Activated naive CD4-positive, alpha-beta T cell treated with anti-CD3 and anti-CD28 coated beads for 36 hours (primary cell): ENCODE measurements at places on chromosomes 6 and 20.

- no peak overlapping the region for H3K27ac ChIP-seq
- H3K4me1 ChIP-seq, result peaks cover 11% of the 10 kb centered on the region
- H3K27me3 ChIP-seq, result no peaks in the 10 kb centered on the region
- no peak for DNase-seq
Measured at GRCh38 chr6:13398069-13398381, 69.7 kb upstream of the TBC1D7 start.

- no peak overlapping the region for H3K4me3 ChIP-seq
- H3K27me3 ChIP-seq, result no peaks in the 10 kb centered on the region
- DNase-seq, result no peak
- peaks cover 21% of the 10 kb centered on the region for H3K36me3 ChIP-seq
Measured at GRCh38 chr6:2108700-2109306, 136.6 kb downstream of the GMDS start.

DNA sequence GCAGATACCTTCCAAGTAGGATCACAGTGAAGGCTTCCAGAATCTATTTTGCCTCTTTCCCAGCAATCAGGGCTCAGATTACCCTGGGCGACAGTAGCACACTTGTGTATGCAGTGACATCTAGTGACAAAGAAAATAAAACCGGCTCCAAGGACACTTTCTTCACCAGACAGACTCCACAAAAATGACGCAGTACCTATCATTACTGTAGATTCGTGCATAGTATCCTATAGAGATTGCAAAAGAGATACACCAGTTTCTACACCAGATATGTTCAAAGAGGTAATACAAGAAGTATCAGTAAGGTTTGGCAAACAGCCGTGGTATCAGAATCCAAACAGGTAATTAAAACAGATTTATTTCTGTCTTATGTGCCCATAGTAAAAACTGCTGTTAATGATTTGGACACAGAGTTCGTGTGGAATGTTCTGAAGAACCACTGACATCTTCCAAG, 600.4 kb upstream of the JAG1 start:
- H3K36me3 ChIP-seq, result no peaks in the 10 kb centered on the region
- no peak overlapping the region for H3K27ac ChIP-seq
- H3K27me3 ChIP-seq, result no peaks in the 10 kb centered on the region
- no peaks in the 10 kb centered on the region for H3K4me1 ChIP-seq
- no peak for DNase-seq

DNA sequence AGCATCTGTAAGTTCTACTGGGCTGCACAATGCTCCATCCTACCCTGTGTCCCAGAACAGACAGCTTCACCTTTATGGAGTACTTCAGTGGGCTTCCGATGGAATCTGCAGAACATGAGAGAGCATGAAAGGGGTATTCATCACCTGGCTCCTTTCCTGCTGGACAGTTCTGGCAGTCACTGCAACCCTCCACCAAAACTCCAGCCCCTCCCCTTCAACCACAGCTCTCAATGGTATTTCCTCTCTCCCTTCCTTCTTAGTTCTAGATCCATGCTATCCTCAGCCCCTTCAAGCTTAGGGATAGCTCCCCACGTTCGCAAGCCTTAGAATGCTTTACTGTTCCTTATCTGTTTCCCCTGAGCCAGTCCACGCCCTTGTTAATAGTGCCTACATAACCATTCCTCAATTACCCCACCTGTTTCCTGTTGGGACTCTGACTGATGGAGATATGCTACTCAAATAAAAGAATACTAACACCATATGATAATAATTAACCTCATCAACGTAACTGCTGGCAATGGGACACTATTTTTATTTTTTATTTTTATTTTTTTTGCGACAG, 26.8 kb downstream of the TRAM2 start:
- no peak for DNase-seq
- H3K36me3 ChIP-seq, result peaks cover 2% of the 10 kb centered on the region
- no peaks in the 10 kb centered on the region for H3K27me3 ChIP-seq
- no peak overlapping the region for H3K4me3 ChIP-seq
- peaks cover 10% of the 10 kb centered on the region for H3K4me1 ChIP-seq

GRCh38 chr6:145206247-145206907, 528.9 kb downstream of the EPM2A start:
- no peaks in the 10 kb centered on the region for H3K36me3 ChIP-seq
- no peak overlapping the region for H3K4me3 ChIP-seq
- peaks cover 9% of the 10 kb centered on the region for H3K27me3 ChIP-seq

GRCh38 chr6:65148839-65149238, 558.2 kb downstream of the EYS start:
- H3K36me3 ChIP-seq, result no peaks in the 10 kb centered on the region
- DNase-seq, result no peak
- H3K4me3 ChIP-seq, result no peak overlapping the region
- H3K27ac ChIP-seq, result no peak overlapping the region
- H3K4me1 ChIP-seq, result no peaks in the 10 kb centered on the region

- no peak overlapping the region for H3K4me3 ChIP-seq
- peaks cover 48% of the 10 kb centered on the region for H3K36me3 ChIP-seq
- peaks cover 75% of the 10 kb centered on the region for H3K4me1 ChIP-seq
- no peaks in the 10 kb centered on the region for H3K27me3 ChIP-seq
Measured at GRCh38 chr6:89950446-89950845, 56.2 kb downstream of the GJA10 start.

DNA sequence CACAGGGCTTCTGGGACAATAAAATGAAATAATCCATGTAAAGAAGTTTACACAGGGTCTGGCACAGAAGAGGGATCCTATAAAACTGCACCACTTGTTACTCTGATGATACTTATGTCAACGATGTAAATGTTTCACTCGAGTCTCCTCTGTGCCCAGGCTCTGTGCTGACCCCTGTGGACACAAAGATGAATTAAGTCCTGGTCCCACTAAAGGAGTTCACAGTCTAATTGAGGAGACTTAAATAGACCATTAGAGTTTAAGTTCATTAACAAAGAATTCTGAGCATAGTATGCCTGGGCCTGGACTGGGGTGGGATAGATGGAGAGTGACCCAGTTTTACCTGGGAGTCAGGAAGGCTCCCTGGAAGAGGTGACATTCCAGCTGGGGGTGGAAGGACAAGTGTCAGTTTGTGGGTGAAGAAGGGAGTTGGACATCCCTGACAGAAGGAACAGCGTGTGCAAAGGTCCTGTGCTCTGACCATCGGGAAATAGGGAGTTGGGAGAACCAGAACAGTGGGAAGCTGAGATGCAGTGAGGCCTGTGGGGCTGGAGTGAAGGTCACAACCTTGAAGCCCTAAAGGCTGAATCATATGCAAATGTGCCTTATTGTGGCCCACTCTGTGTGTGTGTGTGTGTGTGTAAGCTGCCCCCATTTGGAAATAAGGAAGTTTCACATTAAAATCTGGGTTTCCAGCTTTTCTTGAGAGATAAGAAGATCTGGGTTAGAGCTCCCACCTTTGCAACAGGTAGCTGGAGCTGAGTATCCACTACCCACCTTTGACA, 1.1 kb downstream of the OCSTAMP start:
- no peak for DNase-seq
- H3K4me1 ChIP-seq, result peaks cover 22% of the 10 kb centered on the region
- peaks cover 3% of the 10 kb centered on the region for H3K27me3 ChIP-seq
- H3K27ac ChIP-seq, result no peak overlapping the region

DNA sequence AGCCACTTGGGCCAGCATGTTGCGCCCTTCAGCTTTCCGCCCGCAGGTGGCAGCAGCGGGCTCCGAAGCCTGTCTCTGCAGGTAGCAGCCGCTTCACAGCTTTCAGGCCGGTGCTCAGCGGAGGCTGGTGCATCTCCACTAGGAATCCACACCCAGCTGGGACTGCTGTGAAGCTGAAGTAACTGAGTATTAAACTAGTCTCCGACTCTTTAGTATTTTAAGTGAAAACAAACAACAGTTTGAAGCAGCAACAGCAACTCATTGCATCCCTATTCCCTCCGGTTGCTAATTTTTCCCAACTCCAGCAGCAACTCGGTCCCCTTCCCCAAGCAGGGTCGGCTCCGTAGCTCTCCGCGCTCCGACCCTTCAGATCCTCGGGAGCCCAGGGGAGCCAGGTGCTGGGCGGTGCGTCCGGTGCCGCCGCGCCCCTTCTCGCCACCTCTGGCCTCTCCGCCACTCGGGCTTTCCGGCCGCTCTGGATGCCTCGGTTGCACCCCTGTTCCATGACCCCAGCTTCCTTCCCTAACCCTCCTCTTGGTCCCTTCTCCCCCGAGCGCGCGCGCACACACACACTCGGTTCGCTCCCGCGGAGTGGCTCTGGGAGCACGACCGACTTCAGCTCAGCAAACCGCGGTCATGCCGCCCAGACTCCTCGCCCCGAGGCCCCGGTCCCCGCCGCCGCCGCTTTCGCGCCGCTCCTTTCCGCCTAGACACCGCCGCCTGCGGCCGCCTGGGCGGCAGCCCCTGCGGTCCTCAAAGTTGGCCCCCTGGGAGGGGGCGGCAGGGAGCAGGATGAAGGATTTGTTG, 765 bp upstream of the NKAIN2 start:
- peaks cover 43% of the 10 kb centered on the region for H3K27me3 ChIP-seq
- H3K27ac ChIP-seq, result no peak overlapping the region
- peak overlapping the region; percentile 51 for H3K4me3 ChIP-seq

DNA sequence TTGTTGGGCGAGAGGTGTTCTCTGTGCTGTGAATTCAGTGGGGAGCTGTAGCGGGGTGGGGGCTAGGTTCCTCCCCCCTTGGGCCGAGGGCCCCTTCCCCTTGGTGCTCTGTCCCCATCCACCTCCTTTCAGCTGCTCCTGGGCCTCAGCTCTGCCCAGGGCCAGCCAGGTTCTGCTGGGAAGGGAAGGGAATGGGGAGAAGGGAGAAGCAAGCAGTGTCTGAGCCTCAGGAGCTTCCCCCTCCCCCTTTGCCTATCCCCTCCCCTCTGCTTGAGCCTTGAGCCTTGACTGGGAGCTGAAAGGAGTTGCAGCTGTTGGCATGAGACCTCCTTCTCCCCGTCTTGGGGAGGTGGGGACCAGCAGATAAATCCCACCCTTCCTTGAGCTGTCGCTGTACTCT, 576 bp upstream of the RRP36 start:
- peak overlapping the region; percentile 75 for H3K27ac ChIP-seq
- peak overlapping the region; percentile 75 for H3K4me3 ChIP-seq
- no peak for DNase-seq
- H3K27me3 ChIP-seq, result no peaks in the 10 kb centered on the region

DNA sequence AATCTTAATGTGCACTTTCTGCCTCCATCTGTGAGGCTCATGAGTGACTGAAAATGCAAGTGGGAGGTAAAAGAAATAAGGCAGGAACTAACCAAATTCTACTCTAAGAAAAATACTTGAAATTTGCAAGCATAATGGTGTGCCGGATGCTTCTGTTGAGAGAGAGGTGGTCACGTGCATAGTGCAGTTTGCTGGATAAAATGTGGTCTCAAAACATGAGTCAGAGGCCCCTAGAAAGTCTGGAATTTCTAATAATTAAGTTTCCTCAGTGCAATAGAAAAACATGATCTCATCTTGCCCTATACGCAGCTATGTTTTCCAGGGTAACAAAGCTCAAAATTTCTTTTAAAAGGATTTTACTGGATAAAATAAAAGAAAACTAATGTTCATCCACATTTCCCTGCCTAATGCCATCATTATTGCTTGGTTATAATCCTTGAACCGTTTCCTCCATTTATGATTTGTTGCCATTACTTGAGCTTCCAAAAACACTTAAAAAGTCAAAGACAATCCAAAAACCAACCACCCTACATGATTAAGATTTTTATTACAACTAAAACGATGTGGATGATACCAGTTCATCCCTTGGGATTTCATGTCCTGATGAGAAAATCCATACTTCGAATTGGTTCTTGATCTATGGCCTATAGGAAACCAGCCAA, 351.7 kb upstream of the ARID1B start:
- no peak for DNase-seq
- H3K4me1 ChIP-seq, result peaks cover 25% of the 10 kb centered on the region
- H3K27ac ChIP-seq, result no peak overlapping the region
- H3K27me3 ChIP-seq, result no peaks in the 10 kb centered on the region
- no peak overlapping the region for H3K4me3 ChIP-seq
- no peaks in the 10 kb centered on the region for H3K36me3 ChIP-seq

- peaks cover 12% of the 10 kb centered on the region for H3K36me3 ChIP-seq
- no peak overlapping the region for H3K4me3 ChIP-seq
- DNase-seq, result no peak
- no peaks in the 10 kb centered on the region for H3K27me3 ChIP-seq
Measured at GRCh38 chr6:131049608-131050007, 13.4 kb downstream of the EPB41L2 start.

DNA sequence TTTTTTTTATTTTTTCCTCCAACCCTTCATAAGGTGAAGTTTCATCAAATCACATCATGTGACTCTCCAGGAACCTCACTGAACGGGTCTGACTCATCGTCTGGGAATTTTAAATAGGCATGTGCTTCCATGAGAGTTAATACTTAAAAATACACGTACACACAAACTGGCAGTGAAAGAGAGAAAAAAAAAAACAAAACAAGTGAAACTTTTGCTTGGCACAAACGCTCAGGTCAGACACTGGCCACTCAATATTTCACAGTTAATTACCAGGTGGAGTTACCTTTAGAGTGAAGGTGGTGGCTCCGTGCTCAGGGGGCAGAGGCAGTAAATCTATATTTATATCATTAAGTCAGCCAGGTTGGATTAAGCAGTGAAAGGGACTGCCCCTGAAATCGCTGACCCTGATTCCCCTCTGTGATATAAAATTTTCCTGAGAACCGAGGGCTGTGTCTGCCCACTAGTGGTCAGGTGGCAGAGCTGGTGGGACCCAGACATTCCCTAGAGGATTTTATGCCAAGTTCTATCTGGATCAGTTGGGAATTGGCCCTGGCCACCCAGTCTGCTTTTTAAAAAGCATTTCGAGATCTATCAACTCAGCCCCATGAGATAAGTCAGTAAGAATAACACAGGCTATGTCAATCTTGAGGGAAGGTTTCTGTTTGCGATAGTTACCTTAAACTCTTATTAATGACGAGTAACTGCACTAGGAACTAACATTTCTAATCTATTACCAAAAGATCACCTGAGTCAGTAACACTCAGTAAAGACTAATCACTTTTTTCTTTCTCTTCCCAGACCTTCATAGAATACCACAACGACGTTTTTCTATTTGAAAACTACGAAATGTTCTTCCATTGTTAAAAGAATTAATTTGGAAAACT, 259.1 kb downstream of the HDGFL1 start:
- no peaks in the 10 kb centered on the region for H3K36me3 ChIP-seq
- H3K4me1 ChIP-seq, result no peaks in the 10 kb centered on the region
- no peak overlapping the region for H3K4me3 ChIP-seq
- H3K27ac ChIP-seq, result no peak overlapping the region
- no peaks in the 10 kb centered on the region for H3K27me3 ChIP-seq

- no peaks in the 10 kb centered on the region for H3K4me1 ChIP-seq
- peaks cover 3% of the 10 kb centered on the region for H3K36me3 ChIP-seq
- H3K27me3 ChIP-seq, result peaks cover 24% of the 10 kb centered on the region
- no peak overlapping the region for H3K27ac ChIP-seq
- DNase-seq, result no peak
Measured at GRCh38 chr6:17900011-17900410, 87.4 kb downstream of the KIF13A start.

GRCh38 chr20:14067603-14068002, 72.3 kb downstream of the MACROD2 start:
- H3K27ac ChIP-seq, result no peak overlapping the region
- H3K27me3 ChIP-seq, result no peaks in the 10 kb centered on the region
- no peaks in the 10 kb centered on the region for H3K4me1 ChIP-seq
- H3K4me3 ChIP-seq, result no peak overlapping the region
